ENCODE measurements at places on chromosomes 2 and 18.

DNA sequence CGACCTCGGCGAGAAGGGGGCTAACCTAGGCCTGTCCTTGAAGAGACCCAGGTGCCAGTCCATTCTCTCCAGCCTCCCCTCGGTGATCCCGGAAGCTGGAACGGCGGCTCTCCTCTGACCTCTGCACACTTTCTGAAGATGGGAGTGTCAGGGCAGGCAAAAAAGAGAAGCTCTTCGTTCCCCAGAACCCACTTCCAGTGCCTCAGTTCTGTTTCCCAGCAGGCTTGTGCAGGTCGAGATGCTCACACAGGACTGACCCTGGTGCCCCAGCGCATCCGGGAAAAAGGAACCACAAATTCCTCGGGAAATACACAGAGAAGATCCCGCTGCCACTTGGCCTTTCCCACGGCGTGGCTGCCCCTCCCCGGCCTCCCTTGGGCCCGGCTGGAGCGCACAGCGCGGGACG, 681 bp upstream of the PTPN18 start:
- no peak for DNase-seq

- no peak for DNase-seq
These were observed 132.8 kb upstream of the REG3A start for GRCh38 chr2:79292239-79292957.

GRCh38 chr2:70966681-70967080, 11.7 kb upstream of the ANKRD53 start:
- no peak for DNase-seq

DNA sequence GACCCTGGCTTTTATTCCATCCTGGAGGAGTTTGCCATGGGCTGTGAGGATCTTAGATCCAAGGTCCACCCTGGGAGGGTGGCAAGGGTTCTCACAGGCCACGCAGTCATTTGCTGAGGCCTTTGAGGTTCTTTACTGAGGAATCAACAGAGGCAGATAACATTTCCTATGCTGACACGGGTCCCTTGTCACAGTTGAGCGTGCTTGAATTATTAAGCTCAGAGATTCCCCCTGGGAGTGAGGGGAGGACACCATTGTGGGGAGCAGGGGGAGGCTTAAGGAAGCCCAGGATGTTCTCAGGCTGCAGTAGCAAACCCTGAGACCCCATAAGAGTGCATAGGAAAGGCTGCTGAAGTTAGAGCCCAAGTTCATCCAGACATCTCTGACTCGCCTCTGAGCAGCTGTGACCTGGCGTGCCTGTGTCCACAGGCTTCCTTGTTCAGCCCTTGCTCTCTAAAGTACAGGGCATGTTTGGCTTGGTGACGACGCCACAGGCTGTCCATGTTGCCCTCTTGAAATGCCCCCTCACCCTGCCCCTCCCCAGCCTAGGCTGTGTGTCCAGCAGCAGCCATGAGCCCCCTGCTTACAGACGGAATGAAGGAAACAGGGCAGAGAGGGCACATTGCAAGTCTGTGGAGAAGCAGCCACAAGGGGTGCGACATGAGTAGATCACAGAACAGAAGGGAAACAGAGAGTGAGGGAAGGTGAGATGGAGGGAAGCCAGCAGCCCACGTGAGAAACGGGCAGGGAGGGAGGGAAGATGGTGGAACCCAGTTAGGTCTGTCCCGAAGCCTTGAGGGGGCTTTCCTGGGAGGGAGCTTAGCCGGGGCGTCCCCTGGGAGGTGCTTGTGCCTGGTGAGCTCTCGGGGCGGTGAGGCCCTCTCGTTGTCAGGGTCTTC, 34.0 kb downstream of the NAPG start:
- DNase-seq: no peak

DNA sequence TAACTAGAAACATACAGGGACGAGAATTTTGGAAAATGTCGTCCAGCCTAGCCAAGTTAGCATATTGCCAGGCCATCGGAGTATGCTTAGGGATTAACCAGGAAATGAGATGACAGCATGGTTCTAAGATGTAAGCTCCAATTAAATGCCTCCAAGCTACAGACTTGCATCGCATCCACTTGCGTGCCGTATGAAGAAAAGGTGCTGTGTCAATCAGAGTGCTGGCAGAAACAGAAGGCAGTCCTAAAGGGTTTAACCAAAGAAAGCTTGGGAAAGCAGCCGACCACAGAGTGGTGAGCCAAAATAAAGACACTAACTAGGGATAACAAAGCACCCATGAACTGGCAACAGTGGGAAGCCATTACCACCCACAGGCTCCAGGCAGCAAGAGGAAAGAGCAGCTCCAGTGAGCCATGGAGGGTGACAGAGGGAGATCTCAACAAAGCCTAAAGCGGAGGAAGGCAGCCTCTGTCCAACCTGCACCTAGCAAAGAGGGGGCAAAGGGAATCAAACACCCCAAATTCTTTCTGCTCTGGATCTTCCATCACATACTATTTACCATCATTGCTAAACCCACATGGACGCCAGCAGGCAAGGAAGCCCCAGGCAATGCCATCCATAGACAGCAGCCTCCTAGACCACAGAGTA, 27.6 kb upstream of the SOCS6 start:
- no peak for DNase-seq

DNA sequence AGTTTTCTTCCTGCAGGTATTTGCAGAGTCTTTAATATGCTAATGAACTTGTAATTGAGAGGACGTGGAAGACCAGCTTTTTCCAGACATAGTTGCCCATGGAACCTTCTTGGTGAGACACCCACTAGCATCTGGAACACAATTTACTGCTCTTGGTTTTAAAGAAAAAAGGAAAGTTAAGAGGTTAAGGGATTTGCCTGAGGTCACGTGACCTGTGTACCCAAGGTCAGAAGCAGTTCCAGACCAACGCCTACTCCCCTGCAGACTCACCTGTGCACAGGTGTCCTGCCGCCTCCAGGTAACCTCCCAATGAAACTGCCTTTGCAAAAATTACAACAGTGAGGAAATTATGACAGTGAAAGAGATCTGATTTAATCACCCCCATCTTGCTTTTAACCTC, 172.7 kb downstream of the ANAPC1 start:
- DNase-seq: no peak

- DNase-seq: no peak
These were observed 29.5 kb downstream of the VAPA start for GRCh38 chr18:9943311-9943710.

- no peak for DNase-seq
These were observed 612.2 kb upstream of the SLC39A10 start for GRCh38 chr2:195044801-195045200.

- DNase-seq: no peak
These were observed 133.5 kb upstream of the CDCA7 start for GRCh38 chr2:173221132-173221695.

- no peak for DNase-seq
These were observed 31.7 kb downstream of the SULT1C2 start for GRCh38 chr2:108320326-108320922.

DNA sequence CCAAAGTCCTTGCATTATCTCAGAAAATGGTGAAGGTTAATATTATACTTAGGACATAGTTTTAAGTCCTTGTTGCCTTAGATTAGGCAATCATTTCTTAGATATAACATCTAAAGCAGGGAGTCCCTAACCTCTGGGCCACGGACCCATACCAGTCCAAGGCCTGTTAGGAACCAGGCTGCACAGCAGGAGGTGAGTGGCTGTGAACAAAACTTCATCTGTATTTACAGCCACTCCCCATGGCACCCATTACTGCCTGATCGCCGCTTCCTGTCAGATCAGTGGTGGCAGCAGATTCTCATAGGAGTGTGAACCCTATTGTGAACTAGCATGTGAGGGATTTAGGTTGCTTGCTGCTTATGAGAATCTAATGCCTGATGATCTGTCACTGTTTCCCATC, 86.5 kb upstream of the MYO3B start:
- DNase-seq: no peak
